Activated CD4-positive, alpha-beta T cell treated with anti-CD3 and anti-CD28 coated beads, Interleukin-2, amount 10 ng/mL, durations not matched to agents 24 days and 14 days (primary cell): ENCODE measurements at places on chromosomes 7 and 10.
A peak's percentile ranks its signal among the peaks of the same experiment; 100 is the strongest.

DNA sequence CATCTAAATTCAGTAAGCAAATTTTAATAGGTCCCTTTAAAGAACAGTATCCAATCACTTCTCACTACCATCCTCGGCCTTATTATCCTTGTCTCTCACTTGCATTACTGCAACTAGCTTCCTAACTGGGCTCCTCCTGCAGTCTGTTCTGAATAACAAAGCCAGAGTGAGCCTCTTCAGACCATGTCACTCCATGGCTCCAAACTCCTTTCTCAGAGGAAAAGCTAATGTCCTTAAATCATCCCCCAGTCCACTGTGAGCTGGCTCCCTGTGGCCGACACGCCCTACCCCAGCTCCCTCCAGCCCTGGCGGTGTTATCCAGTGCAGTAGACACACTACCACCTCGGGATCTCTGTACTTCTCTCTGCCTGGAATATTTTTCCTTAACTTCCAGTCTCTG lies 80.0 kb downstream of the EPC1 start:
- DNase-seq: no peak

DNA sequence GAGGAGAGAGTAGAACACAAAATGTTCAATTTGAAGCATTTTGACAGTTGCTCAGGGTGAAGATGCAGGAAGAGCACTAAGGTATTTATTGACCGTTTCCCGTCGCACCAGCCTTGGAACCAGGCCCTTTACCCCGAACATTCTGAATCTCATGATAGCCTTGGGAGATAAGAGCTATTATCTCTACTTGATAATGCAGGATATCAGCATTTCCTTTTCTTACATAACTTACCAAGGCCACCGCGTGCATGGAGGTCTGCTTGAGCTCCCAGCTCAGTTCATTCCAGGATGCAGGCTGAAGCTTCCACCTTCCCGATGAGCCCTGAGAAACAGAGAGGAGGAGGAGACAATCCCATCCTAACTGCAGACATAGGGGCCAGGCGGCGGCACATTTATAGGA lies 324.2 kb upstream of the COBL start:
- no peak for DNase-seq

GRCh38 chr7:104772405-104773345 lies 241.3 kb upstream of the KMT2E start:
- DNase-seq: no peak

- DNase-seq: peak; percentile 85
Observed at GRCh38 chr7:87216701-87217508, 2.6 kb downstream of the TMEM243 start.

DNA sequence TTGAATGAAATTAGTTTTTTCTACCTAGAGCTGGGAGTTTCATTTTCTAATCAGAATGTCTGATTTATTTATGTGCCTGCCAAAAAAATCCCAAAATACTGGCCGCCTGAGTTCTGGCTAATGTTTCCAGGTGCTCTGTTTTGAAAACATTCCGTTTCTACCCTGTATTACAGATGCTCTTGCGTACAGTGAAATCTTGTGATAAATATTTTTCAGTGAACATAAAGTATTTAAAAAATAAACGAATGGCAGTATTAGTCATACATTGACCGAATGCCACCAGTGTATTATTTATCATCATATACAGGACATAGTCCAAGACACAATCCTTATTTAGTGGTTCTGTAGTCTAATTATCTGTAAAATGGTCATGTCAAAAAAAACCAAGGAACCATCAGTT lies 102.8 kb downstream of the KAT6B start:
- no peak for DNase-seq

DNA sequence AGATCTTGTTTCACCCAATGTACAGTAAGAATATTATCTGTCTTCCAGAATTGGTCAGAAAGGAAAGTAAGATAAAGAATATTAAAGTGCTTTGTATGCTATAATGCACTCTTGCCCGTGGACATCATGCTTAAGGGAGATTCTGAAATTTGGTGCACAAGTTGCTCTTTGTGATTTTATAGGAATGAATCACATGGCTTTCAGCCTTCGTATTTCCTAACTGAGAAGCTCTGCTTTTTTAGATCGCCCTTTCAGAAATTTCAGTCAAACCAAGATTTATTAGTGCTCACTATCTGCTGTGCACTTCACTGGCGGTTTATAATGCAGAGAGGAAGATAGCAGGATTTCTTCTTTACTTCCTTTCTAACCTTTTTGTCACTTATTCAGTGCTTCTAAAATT lies 1248.5 kb upstream of the LRRN3 start:
- DNase-seq: no peak

GRCh38 chr10:25954851-25955250 lies 20.8 kb downstream of the MYO3A start:
- no peak for DNase-seq

GRCh38 chr10:70331486-70332268 lies 47.9 kb upstream of the NPFFR1 start:
- DNase-seq: no peak

- no peak for DNase-seq
Observed at GRCh38 chr10:69234447-69234846, 14.3 kb downstream of the HKDC1 start.

DNA sequence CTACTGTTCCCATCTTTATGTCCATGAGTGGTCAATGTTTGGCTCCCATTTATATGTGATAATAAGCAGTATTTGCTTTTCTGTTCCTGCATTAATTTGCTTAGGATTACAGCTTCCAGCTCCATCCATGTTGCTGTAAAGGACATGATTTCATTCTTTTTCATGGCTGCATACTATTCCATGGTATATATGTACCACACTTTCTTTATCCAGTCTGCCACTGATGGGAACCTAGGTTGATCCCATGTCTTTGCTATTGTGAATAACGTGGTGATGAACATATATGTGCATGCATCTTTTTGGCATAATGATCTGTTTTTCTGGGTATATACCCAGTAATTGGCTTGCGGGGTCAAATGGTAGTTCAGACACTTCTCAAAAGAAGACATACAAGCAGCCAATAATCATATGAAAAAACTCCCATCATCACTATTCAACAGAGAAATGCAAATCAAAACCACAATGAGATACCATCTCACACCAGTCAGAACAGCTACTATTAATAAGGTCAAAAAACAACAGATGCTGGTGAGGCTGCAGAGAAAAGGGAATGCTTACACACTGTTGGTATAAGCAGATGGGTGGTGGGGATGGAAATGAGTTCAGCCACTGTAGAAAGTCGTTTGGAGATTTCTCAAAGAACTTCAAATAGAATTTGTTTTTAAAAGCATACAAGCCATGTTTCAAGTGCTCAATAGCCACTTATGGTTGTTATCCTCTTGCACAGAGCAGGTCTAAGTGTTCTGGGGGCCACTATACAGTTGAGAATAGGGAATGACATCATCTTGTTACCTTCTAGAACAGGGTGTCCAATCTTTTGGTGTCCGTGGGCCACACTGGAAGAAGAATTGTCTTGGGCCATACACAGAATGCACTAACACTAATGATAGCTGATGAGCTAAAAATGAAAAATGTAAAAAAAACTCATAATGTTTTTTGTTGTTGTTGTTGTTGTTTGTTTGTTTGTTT lies 23.2 kb upstream of the SDK1 start:
- no peak for DNase-seq

GRCh38 chr10:378930-379704 lies 243.9 kb downstream of the ZMYND11 start:
- DNase-seq: no peak

DNA sequence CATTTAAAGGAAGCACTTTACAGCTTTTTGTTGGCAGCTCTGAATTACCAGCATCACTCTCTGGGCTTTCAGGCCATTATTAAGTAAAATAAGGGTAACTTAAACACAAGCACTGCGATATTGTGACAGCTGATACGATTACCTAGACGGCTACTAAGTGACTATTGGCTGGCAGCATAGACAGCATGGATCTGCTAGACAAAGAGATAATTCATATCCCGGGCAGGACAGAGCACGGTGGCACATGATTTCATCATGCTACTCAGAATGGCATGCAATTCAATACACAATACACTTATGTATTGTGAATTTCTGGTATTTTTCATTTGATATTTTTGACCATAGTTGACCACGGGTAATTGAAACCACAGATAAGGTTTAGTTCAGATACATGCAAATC lies 522.0 kb upstream of the LRRN3 start:
- DNase-seq: no peak
